IPS-NIHi11 (cell line): ENCODE measurements at places on chromosomes 1 and 21.

DNA sequence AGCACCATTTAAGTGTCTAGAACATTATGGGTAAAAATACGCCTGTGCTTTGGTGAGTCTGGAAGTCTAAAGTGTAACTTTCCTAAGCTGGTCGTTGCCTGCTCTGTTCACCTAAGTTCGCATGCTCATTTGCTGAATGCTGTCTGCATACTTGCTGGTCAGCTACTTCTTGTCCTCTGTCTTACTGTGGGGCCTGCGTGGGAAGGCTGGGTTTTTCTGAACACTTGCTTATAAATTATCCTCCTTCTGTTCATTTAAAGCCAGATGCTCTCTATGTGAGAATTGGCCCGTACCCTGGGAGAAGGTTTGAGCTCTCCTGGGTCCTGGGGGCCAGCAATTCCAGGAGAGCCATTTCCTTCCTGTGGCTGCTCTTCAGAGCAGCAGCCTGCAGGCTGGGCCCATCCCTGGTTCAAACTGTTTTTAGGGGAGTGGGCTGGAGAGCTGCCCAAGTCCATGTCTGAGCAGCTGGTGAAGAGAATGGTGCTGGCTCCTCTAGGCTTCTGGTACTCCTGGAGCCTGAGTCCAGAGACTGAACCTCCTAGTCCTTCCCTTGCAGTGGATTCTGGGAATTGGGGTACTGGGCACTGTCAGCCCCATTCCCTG lies 75.7 kb downstream of the GALNT2 start:
- DNase-seq = no peak

DNA sequence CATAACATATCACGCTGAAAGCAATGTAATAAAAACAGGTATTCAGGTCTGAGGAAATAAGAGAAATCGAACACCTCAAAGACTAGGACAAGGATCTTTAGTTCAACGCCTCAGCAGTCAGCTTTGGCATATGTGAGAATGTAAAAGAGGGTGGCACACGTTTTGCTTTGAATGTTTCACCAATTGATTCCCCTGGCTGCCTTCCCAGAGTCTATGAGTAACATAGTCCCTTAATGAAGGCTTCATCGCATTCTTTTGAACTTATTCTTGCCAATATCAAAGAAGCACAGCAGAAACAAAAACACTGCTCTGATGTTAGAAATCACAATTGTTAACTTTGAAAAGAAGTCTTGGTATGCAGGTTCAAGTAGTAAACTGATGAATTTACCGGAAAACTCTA lies 764.8 kb downstream of the ADGRL2 start:
- peak; percentile 19 for DNase-seq

DNA sequence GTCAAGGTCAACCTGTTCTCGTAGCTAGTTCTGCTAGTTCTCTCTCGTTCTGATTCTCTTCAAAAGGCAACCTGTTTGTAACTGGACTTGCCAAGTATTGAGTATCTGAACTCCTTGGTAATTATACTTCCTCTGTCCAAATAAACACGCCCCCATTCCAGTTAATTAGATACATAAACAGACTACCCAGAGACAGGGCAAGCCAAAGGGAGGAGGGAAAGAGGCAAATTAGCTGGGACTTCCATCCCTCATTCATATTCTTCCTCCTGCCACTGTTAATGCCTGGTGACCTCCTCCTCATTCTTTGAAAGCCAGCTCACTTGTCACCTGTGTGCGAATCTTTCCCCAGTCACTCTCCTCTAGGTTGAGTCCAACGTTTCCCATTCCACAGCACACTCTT lies 62.9 kb downstream of the LPAR3 start:
- DNase-seq = no peak

DNA sequence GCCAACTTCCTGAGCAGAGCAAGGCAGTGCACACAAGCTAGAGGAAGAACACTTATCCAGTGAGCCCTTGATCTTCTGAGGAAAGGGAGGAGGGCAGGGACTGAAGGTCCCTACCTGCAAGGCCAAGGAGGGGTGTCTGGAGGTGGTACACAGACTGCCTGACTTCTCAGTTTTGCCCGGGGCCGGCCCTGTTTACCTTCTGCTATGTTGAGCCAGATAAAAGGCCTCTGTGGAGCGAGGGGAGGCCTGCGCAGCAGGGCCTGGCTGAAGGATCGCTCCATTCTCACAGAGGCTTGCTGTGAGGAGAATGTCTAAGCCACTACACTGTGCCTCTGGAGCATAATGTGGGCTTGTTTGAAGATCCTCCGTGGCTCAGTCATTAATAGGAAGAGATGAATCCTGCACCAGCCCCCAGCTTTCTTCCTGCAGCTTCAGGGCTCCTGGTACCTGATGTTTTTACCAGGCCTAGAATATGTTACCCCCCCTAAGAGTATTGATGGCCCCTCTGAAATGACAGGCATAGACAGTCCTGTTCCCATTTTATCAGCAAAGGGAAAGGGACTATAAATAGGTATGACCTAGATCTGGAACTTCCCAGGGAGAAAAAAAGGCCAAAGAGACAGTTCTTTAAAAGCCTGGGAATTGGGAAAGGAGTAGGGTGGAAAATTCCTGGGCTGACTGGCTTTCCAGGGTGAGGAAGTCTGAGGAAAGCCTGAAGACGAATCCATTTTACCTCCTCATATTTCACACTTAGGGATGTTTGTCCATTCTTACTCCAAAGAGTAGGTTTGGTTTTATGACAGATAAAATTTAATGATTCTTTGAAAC lies 4.7 kb downstream of the POGK start:
- no peak for DNase-seq

DNA sequence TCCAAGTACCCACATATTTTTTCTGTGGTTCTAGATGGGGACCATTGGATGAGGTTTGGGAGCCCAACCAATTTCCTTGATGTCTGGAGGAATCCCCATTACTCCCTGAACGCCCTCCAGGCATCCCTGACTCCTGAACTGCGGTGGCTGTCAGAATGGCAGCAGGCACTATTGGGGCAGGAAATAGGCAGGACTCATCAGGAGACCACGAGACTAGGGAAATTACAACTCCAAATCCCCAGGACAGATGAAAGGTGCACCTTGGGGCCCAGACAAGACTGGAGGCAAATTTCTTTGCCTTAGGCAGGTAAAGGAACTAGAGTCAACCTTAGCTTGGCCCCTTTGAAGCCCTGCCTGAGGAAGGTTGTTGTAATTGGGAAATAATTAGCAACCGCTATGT lies 1.1 kb downstream of the CGN start:
- no peak for DNase-seq

GRCh38 chr1:230270185-230270558 lies 156.0 kb downstream of the PGBD5 start:
- DNase-seq = no peak

DNA sequence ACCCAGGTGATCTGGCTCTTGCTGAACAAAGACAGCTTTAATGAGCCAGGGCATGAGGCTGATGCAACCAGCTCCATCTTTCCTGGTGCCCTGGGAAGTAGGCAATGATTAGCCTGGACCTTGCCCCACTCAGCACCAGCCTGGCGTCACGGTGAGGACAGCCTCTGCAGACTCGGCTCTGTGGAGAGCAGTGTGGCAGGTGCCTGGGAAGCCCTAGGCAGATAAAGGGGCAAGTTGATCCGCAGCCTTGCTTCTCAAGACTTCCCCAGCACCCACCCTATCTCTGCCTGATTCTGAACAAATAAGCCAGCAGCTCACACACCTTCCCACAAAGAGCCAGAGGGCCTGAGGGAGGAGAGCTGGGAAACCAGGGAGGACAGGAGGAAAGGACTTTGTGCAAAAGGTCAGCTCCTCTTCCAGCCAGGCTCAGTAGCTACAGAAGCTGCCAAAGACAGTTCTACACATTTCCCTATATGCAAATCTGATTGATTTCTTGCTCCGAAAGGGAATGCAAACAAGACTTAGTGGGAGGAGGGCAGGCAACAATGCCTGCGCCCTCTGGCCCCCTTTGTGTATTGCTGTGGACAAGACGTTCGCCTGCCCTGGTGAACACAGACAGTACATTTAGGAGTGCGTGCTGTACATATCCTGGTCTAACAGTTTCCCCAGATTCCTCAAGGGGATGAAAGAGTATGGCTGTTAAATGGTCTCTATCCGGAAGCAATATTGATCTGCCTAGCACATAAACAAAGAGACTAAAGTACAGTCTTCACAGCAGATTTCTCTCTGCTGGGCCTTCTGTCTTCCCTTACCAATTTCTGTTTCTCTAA lies 63.8 kb downstream of the BCAR3 start:
- no peak for DNase-seq

GRCh38 chr1:212506666-212507065 lies 73.9 kb downstream of the NENF start:
- no peak for DNase-seq

- peak; percentile 96 for DNase-seq
These were observed 21.3 kb downstream of the RRP1 start for GRCh38 chr21:43810505-43811261.

DNA sequence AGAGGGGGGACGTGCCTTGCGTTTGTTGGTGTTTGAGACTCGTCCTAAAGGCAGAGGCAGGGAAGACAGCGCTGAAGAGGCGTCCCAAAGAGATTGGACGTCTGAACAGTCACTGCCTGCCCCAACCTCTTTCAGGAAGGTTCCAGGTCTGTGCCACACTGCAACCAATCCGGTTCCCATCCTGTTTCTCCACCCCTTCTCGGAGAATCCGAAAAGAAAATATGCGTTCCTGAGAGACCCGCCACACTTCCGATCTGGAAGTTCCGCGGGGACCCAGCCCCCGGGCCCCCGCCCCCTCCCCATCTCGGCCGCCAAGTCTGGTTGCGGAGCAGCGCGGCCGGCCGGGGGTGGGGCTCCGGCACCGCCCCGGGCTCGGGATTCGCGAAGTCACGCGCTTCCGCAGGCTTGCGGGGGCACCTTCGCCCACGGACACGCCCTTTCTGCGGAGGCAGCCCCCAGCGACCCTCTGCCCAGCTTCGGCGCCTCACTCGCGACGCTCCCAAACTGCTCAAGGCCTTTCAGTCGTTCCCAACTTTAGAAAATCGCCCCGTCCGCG lies 124.5 kb upstream of the DPYD start:
- peak; percentile 18 for DNase-seq

GRCh38 chr1:214547747-214548146 lies 3.7 kb downstream of the PTPN14 start:
- no peak for DNase-seq

DNA sequence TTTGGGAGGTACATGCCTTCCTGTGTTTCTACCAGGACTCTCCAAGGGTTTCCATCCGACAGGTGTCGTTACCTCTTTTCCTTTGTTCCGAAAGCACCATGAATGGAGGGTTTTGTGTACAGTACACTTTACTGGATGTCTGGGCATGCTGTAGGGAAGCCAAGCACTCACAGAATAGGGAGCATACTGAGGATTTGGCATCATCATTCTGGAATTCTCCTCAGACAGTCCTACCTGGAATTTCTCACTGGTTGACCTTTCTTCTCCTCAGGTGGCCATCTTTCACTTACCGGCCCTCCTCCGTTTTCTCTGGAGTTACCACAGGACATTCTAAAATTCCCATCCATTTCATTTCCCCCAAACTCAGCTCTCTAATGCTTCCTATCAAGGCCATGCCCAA lies 5.9 kb upstream of the MPL start:
- DNase-seq = no peak

DNA sequence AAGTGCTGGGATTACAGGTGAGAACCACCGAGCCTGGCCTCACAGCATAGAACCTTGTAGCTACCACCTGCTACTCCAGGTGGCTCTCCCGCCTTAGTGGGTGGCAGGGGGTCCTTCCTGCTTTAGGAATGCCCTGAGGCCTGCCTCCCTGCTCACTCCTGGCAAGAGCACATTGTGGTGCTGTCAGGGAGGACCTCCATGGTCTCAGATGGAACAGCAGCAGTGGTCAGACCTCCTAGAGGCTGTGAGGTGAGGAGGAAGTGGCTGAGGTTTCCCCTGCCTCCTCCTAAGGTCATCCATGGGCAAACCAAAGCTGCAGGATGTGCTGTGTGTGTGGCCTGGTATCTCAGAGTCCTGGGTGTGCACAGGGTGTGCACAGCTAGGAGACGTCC lies 6.7 kb downstream of the SOX13 start:
- no peak for DNase-seq
